ENCODE measurements at places on chromosomes 1 and 21.

- DNase-seq, result peak; percentile 60
These were observed 10.6 kb upstream of the MYSM1 start for GRCh38 chr1:58710190-58711085.

GRCh38 chr1:185137896-185138545 lies 18.7 kb downstream of the TRMT1L start:
- DNase-seq, result no peak

DNA sequence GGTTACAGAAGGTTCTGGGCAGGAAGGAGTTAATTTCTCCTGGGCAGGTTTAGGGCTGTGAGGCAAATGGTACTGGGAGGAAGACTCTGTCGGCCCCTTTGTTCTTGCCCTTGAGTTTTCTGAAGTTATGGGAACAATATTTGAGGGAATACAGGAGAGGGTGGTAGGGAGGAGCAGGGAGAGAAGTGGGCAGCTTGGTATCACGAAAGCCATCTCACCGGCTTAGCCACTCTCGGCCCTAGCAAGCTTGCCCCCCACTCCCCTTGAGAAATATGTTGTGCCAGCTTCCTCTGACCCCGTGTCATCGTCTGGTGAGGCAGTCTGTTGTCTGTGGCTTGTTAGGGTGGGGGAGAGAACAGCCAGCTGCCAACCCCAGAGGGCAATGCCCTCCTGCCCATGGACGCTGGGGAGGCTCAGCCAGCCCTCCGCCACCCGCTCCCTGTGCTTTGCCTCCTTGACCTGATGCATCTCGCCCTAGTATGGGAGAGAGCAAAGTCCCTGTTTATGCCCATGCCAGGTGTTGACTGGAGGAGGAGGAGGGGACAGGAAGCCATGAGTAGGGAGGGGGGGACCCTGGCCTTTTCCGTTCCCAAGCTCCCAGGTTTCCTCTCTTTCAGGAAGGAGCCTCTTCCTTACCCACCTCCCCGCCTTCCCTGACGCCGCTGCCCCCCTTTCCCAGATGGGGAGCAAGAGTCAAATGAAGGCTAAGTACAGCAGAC lies 1.2 kb downstream of the EFNA1 start:
- DNase-seq, result no peak

- no peak for DNase-seq
These were observed 175.0 kb upstream of the TNR start for GRCh38 chr1:175918364-175918801.

- DNase-seq, result peak; percentile 64
These were observed 16.5 kb downstream of the SMAP2 start for GRCh38 chr1:40389871-40390560.

DNA sequence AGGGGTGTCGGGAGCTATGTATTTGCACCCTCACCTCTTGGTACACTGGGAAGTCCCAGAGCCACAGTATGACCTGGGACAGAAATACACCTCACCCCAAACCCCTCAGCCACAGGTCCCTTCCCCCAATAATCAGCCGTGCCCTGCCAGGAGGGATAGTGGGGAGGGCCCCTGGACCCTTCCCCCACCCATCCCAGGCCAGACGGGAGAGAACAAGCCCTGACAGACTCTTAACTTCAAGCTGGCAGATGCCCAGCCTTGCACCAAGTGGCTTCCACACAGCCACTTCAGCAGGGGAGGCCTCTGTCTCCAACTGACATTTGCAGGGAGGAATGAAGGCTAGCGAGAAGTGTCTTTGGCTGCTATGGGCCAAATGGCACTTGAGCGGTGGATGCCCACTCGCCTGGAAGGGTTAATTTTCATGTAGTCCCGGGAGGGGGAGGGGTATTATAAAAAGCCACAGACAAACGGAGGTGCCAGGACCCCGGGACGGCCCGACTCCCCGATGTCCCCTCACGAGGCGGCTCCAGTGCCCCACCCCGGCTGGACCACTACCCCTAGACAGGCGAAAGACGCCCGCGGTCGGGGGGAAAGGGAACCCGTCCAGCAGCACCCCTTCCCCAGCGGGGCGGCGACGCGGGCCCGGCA lies 495 bp downstream of the SYNC start:
- no peak for DNase-seq

GRCh38 chr1:95742591-95743089 lies 508.6 kb downstream of the RWDD3 start:
- no peak for DNase-seq

- DNase-seq, result no peak
These were observed 137.9 kb downstream of the FAF1 start for GRCh38 chr1:50822035-50822776.

DNA sequence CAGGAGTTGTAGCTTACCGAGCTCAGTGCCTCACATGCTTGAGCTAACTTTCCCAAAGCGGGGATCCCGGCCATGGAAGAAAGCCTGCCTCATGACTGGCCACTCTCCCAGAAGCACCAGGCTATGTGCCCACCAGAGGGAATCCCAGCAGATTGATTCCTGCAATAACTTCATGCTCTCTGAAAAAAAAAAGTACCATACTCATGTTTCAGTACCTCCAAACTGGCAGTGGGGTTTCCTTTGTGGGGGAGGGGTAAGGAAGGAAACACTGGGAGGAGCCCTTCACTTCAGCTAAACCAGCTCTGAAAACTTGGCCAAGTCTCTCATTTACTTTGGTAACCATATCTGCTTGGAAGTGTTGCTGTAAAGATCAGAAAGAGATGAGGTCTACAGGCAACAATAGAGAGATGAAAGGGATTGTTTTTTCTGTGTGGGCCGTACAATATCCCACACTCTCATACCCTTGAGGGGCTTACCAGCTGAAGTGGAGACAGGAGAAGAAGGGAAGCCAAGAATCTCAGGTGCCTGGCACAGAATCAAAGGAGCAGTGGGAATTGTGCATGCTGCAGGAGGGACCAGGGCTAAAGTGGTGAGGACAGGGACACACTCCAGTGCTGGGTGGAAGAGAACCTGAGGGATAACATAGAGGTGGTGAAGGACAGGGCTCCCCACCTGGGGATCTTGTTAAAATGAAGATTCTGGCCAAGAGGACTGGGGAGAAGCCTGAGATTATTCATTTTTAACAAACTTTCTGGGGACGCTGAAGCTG lies 42.4 kb upstream of the TACSTD2 start:
- peak; percentile 38 for DNase-seq

DNA sequence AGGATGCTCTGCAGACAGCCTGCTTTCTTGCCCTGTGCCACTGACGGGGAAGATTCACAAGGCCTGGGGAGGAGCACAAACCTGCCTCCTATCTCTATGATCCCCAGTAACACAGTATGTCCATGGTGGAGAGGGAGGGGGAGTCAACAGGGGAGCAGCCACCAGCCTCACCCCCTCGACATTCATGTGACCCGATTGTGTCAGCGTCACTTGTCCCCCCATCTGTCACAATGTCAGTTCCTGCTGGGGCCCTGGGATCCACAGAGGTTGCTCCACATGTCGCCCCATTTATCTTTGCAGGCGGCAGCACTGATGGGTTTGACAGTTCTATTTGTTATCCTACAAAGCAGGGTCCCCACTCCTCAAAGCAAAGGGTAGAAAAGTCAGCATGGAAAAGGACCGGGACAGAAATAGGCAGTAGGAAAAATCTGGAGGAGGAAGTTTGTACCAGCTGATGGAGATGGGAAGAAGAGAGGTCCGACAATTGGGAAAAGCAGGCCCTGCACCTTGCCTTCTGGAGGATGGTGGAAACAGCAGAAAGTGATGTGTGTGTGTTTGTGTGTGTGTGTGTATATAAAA lies 130.9 kb downstream of the SEC16B start:
- DNase-seq, result no peak

DNA sequence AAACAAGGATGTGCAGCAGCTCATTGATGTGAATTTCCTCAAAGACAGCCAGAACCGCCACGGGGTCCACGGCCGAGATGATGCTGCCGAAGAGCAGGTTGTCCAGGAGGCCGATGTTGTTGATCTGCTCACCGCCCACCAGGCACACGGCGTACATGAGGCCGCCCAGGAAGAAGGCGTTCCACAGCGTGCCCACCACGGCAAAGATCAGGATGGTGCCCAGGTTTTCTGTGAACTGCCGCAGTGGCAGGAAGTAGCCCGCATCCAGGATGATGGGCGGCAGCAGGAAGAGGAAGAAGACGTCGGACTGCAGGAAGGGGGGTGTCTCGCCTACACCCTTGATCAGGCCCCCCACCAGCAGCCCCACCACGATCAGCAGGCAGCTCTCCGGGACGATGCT lies 41.1 kb downstream of the SLC9A1 start:
- DNase-seq, result no peak

GRCh38 chr1:214337511-214337910 lies 56.6 kb downstream of the SMYD2 start:
- no peak for DNase-seq

DNA sequence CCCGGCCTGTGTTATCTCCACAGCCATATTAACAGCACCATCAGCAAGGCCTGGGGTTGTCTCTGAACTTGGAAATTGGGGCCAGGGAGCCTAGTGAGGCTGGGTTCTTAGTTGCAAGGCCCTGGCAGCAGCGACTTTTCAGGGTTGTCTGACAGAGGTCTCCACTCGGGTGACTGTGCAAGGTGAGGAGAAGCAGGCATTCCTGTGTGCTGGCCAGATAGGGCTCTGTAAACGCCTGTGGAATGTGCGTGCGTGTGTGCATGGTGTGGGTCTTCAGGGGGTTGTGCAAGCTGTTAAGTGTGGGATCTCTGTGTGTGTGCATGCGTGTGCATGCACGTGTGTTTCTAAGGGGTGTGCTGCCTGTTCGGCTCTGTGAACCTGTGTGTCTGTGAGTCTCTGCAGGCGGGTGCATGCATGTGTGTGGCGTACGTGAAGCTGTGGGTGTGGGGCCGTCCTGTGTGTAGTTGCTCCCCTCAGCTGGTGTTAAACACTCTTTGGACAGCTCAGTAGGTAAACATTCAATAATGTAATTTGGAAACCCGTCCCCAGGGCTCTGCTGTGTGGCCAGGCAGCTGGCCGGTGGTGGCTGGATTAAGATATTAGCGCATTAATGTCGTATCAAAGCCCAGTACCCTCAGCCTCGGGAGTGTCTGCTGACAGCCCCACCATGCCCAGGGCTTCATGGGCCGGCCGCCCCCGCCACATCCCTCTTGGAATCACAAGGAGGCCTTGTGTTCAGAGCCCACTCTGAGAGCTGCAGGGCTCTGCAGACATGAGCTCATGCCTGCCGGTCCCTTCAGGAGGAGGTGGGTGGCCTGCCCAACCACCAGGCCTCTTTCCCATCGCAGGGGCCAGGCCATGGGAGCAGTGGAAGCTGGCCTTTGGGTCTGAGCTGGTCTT lies 189.9 kb downstream of the FOXD2 start:
- DNase-seq, result no peak

- no peak for DNase-seq
These were observed 1353.2 kb upstream of the ADGRL2 start for GRCh38 chr1:80447526-80447925.

GRCh38 chr1:247301176-247301540 lies 30.5 kb downstream of the ZNF496 start:
- no peak for DNase-seq

DNA sequence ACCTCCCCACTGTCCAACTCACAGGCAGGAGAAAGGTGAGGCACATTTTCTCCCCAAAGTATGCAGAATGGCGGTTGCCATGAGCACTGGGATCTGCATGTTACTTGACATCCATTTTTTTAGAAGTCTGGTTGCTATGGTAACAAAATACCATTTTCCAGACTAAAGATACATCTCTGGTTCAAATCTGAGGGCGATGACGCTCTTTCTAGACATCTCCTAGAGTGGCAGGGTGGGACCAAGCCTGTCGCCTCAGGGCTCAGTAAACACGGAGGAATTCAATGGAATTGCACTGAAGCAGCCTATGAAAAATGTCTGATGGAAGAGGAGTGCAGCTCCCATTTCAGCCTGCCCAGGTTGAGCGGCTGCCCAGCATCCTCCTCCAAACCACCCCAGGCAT lies 21.5 kb upstream of the FAM43B start:
- no peak for DNase-seq

- DNase-seq, result no peak
These were observed 81.0 kb downstream of the MIS18A start for GRCh38 chr21:32197896-32198295.

GRCh38 chr1:165942927-165943597 lies 115.6 kb downstream of the UCK2 start:
- no peak for DNase-seq

- DNase-seq, result no peak
These were observed 382.0 kb downstream of the NUF2 start for GRCh38 chr1:163703794-163704193.

DNA sequence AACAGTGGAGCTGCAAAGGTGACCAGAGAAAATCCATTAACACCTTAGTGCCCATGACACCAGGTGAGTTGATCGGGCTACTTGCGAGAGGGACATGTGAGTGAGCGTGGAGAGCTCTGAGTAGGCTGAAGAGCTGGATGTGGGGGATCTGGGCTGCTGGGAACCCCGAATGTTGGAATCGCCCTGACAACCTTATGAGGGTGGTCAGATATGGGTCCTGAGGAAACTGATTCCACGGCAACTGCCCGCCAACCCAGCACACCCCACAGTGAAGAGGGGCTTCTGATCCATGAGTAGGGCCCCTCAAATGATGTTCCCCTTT lies 705 bp upstream of the QSOX1 start:
- no peak for DNase-seq

All from suppressor macrophage treated with lipopolysaccharide for 1 hour (primary cell).